RWPE2 (cell line): ENCODE measurements at places on chromosomes 6 and 20.

GRCh38 chr20:63058696-63059335 lies 52.1 kb upstream of the BHLHE23 start:
- H3K4me3 ChIP-seq, result no peak overlapping the region
- H3K36me3 ChIP-seq, result no peaks in the 10 kb centered on the region
- peaks cover 37% of the 10 kb centered on the region for H3K27me3 ChIP-seq

DNA sequence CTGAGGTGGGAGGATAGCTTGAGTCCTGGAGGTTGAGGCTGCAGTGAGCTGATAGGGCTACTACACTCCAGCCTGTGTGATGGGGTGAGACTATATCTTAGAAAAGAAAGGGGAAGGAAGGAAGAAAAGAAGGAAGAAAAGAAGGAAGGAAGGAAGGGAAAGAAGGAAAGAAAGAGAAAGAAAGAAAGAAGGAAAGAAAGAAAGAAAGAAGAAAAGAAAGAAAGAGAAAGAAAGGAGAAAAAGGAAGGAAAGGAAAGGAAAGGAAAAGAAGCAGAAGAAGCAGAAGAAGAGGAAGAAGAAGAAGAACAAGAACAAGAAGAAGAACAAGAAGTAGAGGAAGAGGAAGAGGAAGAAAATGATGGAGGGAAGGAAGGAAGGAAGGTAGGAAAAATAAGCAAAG lies 1130.2 kb upstream of the MAP3K7 start:
- peaks cover 10% of the 10 kb centered on the region for H3K4me1 ChIP-seq
- no peak overlapping the region for H3K4me3 ChIP-seq
- DNase-seq, result no peak
- H3K27ac ChIP-seq, result no peak overlapping the region
- H3K36me3 ChIP-seq, result no peaks in the 10 kb centered on the region
- H3K27me3 ChIP-seq, result no peaks in the 10 kb centered on the region

- H3K27me3 ChIP-seq, result no peaks in the 10 kb centered on the region
- peaks cover 8% of the 10 kb centered on the region for H3K4me1 ChIP-seq
Measured at GRCh38 chr6:3928111-3928510, 78.9 kb downstream of the FAM50B start.

DNA sequence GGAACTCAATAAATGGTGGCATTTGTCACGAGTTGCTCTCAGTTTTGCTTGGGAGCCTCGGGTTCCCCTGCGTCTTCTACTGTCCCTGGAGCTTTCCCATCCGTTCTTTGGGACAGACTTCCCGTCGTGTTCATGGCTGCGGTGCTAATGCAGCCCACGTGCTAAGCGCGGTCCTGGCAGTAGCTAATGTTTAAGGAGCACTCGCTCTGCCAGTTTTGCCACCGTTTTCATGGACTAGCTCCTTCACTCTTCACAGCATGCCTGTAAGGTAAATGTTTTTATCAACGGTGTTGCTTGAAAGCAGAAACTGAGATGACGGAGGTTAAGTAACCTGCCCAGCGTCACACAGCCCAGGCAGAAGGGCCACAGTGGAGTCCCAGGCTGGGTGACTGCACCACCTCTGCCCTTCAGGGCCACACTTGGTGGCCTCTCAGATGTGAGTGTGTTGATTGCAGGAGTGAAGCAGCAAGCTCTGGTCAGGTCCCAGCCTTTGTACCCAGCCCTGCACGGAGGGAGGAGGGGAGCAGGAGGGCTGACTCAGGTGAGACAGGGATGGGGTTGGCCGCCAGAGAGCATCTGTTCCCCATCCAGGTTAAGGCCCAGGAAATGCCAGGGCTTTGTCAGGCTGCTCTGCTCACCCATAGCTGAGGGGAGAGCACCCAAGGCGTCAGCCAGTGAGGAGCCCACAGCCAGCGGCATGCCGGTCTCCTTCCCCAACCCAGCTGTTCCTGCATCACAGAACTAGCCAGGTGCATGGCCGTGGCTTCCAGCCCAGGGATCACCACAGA lies 181.8 kb downstream of the ZMYND8 start:
- no peaks in the 10 kb centered on the region for H3K36me3 ChIP-seq
- no peaks in the 10 kb centered on the region for H3K27me3 ChIP-seq
- DNase-seq, result no peak
- no peak overlapping the region for H3K4me3 ChIP-seq

GRCh38 chr20:14498772-14499171 lies 161.4 kb upstream of the FLRT3 start:
- H3K4me1 ChIP-seq, result no peaks in the 10 kb centered on the region
- no peak for DNase-seq
- no peaks in the 10 kb centered on the region for H3K36me3 ChIP-seq

DNA sequence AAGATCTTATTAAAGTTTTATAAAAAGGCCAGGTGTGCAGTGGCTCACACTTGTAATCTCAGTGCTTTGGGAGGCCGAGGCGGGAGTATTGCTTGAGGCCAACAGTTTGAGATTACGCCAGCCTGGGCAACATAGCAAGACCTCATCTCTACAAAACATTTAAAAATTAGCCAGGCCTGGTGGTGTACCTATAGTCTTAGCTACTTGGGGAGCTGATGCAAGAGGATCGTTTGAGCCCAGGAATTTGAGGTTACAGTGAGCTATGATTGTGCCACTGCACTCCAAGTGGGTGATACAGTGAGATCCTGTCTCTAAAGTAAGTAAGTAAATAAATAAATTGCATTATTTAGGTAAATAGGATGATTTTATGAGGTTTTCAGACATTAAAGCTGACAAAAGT lies 183.2 kb downstream of the ISM1 start:
- DNase-seq, result no peak
- H3K27me3 ChIP-seq, result no peaks in the 10 kb centered on the region
- peaks cover 9% of the 10 kb centered on the region for H3K4me1 ChIP-seq
- H3K36me3 ChIP-seq, result no peaks in the 10 kb centered on the region
- no peak overlapping the region for H3K4me3 ChIP-seq

DNA sequence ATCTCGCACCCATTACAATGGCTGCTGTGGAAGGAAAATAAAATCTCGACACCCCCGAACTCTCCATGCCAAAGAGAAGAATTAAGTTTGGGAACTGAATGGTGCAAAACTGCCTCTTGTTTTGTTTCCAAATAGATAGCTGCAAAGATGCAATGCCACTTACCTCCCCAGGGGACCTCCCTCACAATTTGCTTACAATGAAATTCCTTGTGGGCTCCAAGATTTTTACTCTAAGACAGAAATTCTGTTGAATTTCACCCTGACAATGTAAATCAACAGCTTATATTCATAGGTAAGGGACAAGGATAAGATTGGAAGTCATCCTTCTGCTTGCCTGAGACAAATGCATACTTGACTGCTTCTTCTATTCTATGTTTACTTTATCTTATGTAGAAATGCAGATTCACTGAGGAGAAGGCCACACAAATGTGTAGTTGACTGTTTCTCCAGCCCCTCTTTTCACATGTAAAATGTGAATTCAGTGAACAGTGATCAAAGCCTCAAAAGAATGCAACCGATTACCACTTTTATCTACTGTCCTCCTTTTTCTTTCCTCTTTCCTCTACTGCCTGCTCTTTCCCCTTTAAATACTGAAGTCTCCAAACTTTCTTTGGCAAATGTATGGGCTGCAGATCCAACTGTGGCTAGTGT lies 36.6 kb downstream of the ADGRF4 start:
- no peak overlapping the region for H3K4me3 ChIP-seq
- H3K36me3 ChIP-seq, result no peaks in the 10 kb centered on the region
- H3K27me3 ChIP-seq, result no peaks in the 10 kb centered on the region
- peaks cover 30% of the 10 kb centered on the region for H3K4me1 ChIP-seq
- DNase-seq, result no peak

DNA sequence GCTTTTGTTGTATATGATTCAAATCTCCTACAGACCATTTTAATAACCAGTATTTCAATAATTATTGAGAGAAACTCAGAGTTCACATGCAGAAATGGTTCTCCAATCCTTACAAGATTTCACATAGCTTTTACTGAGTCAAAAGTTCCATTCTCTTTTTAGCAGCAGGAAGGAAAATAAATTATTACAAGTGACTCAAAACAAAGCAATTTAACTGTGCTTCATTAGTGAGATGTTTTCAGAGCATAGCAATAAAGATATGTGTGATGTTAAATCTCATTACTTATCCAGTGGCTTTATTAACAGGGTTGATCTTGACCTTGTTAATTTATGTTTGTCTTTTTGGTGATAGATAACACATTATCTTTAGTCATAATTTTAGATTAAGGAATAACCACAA lies 22.0 kb downstream of the KIF13A start:
- H3K4me3 ChIP-seq, result no peak overlapping the region
- no peaks in the 10 kb centered on the region for H3K27me3 ChIP-seq
- DNase-seq, result no peak
- H3K36me3 ChIP-seq, result no peaks in the 10 kb centered on the region

DNA sequence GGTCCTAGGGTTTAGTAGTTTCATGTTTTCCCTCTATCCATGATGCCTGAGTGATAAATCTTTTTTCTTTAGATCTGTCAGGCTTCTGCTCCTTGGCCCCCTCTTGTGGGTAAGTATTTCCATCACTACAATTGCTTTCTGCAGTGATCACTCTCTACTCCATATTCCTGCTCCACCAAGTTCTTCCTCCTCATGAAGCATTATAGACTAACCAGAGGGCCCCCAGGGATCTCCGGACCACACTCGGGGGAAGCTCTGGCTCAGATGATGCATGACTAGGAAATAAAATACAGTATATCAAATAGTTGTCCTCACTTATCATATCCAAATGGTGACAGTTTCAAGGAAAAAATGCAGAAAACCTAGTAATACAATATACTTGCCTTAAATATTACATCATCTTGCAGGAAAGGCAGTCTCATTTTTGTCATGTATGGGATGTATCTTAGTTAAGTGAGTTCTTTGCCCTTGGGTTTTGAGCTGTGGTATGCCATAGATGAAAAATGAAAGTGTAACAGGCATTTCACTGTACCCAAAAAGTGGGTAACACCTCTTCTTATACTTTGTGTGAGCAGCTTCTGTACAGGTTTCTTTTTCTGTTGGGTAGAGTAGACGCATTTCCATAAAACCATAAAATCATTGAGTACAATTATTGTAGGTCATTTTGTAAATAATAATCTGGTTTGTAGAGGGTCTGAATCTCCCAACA lies 200.9 kb upstream of the EYA4 start:
- no peak overlapping the region for H3K27ac ChIP-seq
- no peaks in the 10 kb centered on the region for H3K36me3 ChIP-seq
- H3K4me1 ChIP-seq, result no peaks in the 10 kb centered on the region
- no peak for DNase-seq
- H3K27me3 ChIP-seq, result no peaks in the 10 kb centered on the region
- no peak overlapping the region for H3K4me3 ChIP-seq

DNA sequence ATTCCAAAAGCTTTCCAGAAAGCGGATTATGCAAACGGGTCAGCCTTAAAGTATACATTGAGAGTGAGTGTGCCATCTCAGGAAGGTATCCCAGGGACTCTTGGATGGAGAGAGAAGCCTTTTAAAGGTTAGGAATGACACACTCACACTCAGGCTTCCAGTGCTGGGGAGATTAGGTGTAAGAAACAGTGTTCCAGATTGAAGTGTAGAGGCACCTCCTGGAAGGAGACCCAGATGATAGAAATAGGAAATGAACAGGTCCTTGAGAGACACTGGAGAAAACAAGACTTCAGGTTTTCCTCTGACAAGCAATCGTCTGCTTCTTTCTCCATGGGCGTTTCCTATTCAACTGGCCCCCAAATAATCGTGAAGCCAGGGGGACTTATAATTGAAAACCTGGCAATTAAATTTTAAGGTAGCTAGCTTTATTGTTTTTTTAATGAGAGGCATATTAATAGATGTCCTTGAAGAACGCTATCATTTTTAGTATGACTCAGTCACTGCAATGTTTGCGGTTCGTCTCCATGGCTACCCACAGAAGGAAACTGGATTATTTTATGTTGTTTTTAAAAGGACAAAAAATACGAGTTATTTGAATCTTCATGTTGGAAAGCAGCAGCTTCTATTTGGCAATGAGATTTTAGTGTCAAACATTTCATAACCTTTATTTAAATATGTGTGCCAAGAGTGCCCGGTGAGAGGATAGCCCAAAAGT lies 85.3 kb downstream of the TRMT6 start:
- no peaks in the 10 kb centered on the region for H3K27me3 ChIP-seq
- peaks cover 37% of the 10 kb centered on the region for H3K4me1 ChIP-seq
- no peak overlapping the region for H3K4me3 ChIP-seq
- no peaks in the 10 kb centered on the region for H3K36me3 ChIP-seq

DNA sequence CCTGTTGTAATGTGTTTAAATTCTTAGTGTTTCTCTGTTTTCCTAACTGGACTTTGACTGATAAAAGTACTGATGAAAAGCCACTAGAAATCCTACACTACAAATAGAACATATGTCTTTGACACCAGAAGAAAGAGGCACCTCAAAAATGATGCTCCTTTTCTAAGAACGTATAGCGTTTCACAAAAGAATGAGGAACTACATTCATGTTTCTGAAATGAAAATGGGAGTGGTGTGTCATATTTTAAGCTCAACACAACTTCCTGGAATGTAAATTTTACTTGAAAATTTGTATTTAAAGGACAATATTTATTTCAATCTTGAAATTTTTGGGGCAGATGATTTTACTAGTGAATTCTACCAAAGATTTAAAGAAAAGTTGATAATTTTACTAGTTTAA lies 35.3 kb downstream of the KIAA0408 start:
- DNase-seq, result no peak
- no peak overlapping the region for H3K27ac ChIP-seq
- no peaks in the 10 kb centered on the region for H3K27me3 ChIP-seq
- no peak overlapping the region for H3K4me3 ChIP-seq

DNA sequence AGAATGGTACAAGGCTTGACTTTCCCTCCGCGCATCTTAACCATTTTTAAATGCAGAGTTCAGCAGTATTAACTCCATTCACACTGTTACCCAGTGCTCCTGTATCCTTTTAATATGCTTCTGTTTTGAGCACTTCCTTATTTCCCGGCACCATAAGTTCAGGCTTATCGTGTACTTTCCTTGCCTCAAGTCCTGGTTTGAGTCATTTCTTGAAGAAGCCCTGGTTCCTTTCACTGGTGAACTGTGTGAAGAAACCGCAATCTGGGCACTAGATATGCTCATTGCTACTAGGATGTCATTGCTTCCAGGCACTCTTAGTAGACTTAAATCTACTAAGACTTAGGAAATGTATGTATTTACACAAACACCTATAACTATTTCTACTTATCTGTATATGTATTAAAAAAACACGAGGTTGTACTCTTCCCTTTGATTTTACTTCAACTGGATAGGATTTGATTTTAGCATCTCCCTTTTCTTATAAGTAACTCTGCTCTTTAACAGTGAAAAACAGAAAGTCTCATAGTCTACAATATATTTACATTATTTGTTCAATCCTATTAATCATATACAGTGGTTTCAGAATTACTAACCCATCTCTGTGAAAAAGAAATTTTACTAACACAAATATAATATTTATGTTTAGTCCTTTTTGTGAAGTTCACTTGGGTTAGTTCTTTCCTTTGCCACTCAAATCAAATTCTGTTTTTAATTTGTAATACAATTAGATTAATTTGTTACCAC lies 135.5 kb downstream of the CDKAL1 start:
- H3K27ac ChIP-seq, result no peak overlapping the region
- DNase-seq, result no peak
- no peaks in the 10 kb centered on the region for H3K27me3 ChIP-seq
- H3K4me1 ChIP-seq, result no peaks in the 10 kb centered on the region

- DNase-seq, result no peak
- H3K27ac ChIP-seq, result no peak overlapping the region
Measured at GRCh38 chr20:21125072-21125848, 622 bp upstream of the KIZ start.

- no peak overlapping the region for H3K4me3 ChIP-seq
- H3K4me1 ChIP-seq, result no peaks in the 10 kb centered on the region
- DNase-seq, result no peak
- peaks cover 78% of the 10 kb centered on the region for H3K36me3 ChIP-seq
Measured at GRCh38 chr6:89731924-89732567, 87.5 kb downstream of the MDN1 start.
